Muscle of back (tissue), 13 donors: ENCODE measurements at places on chromosomes 5 and 9. TPM values are rescaled to one million over a fixed set of nuclear protein-coding genes. Genes with fewer than 3 reads are reported as not detected.

DNA sequence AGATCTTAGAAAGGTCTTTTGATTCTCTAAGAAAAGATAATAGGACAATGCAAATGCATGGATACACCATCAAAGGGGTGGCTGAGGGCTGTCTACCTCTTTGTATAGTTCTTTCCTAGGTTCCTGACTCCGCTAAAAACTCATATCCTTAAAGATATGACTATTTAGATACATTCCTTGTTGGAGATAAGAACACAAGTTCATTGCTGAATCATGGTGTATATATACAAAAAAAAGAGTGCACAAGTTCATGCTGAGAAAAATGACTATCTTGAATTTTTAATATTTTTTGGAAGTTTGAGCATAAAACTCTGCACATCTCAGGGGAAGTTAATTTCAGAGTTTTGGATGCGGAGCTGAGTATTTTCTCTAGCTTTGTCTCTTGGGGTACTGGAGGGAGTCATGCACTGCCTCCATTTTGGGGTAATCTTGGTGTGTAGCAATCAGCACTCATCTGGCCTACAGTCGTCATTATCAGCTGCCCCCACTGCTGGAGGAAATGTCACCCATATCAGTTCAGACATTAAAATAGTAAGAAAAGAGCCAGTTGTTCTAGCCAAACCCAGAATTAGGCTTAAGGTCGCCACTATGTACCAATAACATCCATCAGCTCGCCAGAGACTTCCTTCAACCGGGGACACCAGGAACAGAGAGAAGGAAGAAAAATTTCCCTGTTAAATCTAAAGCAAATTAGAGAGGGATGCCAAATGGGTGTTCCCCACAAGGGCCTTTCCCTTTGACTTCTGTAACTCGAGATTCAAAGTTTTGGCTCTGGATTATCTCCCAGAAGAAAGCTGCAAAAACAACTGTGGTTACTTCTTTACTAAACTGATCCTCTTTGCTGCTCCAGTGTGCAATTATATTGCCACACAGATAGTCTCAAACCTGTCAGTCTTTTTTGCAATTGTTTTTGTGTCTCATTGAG is 49.0 kb downstream of the PTTG1 start:
- no peak for DNase-seq

The RASEF gene
- 0.63 TPM for polyA plus RNA-seq

DNA sequence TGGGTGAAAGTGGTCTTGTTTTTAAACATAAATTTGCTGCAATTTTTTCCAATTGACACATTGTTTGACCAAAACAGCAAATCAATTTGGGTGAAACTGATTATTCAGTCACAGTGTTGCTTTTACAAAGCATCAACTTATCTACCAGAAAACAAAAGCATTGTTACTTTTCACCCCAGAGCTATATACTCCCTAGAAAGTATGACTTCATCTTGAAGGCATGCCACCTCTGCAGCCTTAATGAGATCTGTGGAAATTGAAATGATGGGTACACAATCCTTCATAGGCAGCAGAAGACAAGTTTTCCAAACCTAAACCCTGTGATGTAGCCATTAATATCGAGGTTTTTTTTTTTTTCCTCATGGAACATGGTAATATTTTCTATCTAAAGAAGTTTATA is 615.9 kb downstream of the CHSY3 start:
- no peak for DNase-seq

The SHOC1 gene
- 0.15 TPM for polyA plus RNA-seq

The PDE6A gene
- polyA plus RNA-seq = 0.10 TPM

The PCDHB9 gene
- 3.5 TPM for polyA plus RNA-seq

- DNase-seq = no peak
Measured at GRCh38 chr5:40714001-40714400, 34.3 kb downstream of the PTGER4 start.

- no peak for DNase-seq
Measured at GRCh38 chr9:16442622-16443021, 427.8 kb downstream of the BNC2 start.

GRCh38 chr9:93028448-93029006 is 30.0 kb upstream of the SUSD3 start:
- no peak for DNase-seq

DNA sequence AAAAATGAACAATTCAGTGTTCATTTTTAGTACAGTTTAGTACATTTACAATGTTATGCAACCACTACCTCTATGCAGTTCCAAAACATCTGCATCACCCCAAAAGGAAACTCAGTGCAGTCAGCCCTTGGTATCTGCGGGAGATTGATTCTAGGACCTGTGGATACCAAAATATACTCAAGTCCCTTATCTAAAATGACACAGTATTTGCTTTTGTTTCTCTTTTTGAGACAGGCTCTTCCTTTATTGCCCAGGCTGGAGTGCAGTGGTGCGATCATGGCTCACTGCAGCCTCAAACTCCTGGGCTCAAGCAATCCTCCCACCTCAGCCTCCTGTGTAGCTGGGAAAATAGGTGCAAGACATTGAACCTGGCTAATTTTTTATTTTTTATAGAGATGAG is 114.0 kb downstream of the PIP5K1B start:
- no peak for DNase-seq

DNA sequence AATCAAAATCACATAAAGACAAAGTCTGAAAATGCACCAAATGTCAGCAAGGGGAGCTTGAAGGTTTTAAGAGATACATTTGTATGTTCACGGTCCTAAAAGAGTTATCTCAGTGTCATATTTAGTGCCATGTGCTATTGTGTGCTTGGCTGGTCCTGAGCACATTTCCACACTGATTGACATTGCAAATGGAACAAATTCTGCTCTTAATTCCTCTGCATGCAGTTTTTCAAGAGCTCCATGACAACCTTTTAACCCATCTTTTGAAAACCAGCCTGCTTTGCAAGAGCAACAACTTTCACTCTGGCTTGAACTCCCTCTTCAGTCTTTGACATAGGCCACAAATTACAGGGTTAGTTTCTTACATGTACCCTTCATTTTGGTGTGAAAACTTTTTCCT is 175.4 kb upstream of the ACTBL2 start:
- no peak for DNase-seq

DNA sequence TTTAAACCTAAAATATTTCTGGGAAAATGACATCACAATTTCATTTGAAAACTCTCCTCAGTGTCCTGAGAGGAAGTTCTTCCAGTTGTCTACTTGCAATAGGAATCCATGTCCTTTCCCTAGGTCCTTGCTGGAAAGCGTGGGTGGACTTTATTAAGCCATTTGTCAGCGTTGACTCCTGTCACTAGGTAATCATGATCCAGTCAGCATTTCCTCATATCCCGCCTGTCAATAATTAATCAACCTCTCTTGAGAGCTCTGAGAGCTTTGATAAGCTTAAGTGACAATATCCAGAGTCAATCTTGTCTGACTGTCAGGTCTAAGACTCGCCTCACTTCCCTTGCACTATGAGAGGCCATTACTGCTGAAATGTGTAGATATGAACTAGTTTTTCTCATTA is 107.2 kb upstream of the SLIT3 start:
- DNase-seq = no peak

The PDZD2 gene
- polyA plus RNA-seq = 6.4 TPM

DNA sequence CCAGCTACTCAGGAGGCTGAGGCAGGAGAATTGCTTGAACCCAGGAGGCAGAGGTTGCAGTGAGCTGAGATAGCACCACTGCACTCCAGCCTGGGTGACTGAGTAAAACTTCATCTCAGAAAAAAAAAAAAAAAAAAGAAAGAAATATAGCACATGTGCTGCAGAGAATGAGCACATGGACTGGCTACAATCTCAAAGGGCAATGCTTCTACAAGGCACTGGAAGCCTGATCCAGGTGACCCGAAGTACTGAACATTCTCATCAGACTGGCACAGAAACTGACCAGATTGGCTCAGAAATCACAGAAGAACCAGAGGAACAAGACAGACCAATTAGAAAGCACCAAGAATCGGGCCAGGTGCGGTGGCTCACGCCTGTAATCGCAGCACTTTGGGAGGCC is 4.8 kb downstream of the DYNC2I2 start:
- no peak for DNase-seq

GRCh38 chr9:109325089-109325488 is 4.2 kb upstream of the EPB41L4B start:
- DNase-seq = no peak

- no peak for DNase-seq
Measured at GRCh38 chr9:82680179-82680935, 382.6 kb downstream of the RASEF start.

GRCh38 chr9:123637945-123638634 is 282.1 kb downstream of the CRB2 start:
- no peak for DNase-seq

The PROB1 gene
- polyA plus RNA-seq = 34.7 TPM

The OGN gene
- polyA plus RNA-seq = 426 TPM

The DDX4 gene
- polyA plus RNA-seq = 0.58 TPM

The FOXI1 gene
- not detected for polyA plus RNA-seq

DNA sequence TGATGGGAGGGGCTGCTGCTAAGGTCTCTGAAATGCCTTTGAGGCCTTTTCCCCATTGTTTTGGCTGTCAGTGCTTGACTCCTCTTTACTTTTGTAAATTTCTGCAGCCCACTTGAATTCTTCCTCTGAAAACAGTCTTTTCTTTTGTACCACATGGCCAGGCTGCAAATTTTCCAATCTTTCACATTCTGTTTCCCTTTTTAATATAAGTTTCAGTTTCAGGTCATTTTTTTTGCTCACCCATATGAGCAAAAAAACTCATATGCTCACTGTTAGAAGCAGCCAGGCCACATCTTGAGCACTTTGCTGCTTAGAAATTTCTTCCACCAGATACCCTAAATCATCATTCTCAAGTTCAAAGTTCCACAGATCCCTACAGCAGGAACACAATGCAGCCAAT is 234.6 kb upstream of the ADRA1B start:
- no peak for DNase-seq

The SLC30A5 gene
- polyA plus RNA-seq = 45.5 TPM

- no peak for DNase-seq
Measured at GRCh38 chr5:73114044-73114688, 6.2 kb upstream of the TMEM171 start.

DNA sequence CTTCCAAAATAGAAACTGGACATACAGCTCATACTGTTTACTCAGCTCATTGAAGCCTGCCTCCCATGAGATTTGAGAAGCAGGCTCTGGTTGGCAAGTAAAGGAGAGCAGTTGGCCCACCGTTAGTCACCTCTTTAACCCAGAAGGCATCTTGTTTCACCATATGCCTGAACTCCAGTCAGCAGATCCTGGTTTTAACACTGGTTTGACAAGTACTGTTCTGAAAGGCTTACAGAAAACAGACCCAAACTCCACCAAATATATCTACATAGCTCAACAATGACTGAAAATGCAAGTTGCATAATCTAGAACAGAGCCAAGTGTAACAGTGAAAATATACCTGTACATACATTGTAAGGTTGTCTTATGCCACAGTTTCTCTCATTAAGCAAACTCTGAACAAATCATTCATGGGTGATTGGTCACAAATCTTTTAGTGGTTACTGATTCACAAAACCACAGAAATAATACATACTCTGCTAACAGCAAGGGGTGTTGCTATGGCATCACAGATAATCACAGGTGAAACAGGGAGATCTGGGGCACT is 198.8 kb downstream of the BNC2 start:
- peak; percentile 51 for DNase-seq

- DNase-seq = no peak
Measured at GRCh38 chr5:132013006-132013689, 1.7 kb upstream of the ACSL6 start.

DNA sequence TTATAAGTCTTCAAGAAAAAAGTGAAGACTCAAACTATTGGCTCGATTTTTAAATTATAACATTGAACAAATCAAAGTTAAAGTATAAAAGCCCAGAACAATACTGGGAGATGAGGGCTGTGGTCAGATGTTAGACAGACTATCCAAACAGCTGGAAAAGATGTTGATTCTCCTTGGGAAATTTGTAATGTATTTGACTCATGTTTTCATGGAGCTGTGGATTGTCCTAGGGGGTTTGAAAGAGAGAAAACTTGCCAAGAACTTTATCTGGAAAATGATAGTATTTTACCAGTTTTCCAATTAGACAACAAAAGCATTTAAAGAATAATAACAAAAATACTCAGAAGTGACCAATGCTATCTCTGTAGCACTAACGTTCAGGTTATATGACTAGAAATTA is 339.2 kb downstream of the ARL15 start:
- DNase-seq = peak; percentile 64

- no peak for DNase-seq
Measured at GRCh38 chr5:82329393-82329792, 51.2 kb upstream of the RPS23 start.

- no peak for DNase-seq
Measured at GRCh38 chr9:124271660-124272059, 13.9 kb downstream of the NEK6 start.

The TRIM32 gene
- polyA plus RNA-seq = 11.4 TPM

The PCDHB2 gene
- 2.3 TPM for polyA plus RNA-seq

The IRGM gene
- 0.43 TPM for polyA plus RNA-seq

GRCh38 chr9:61673664-61674381 is 484.0 kb downstream of the SPATA31A7 start:
- DNase-seq = no peak

- DNase-seq = no peak
Measured at GRCh38 chr9:125239631-125240597, 1.2 kb downstream of the HSPA5 start.

- DNase-seq = no peak
Measured at GRCh38 chr5:204966-205670, 12.8 kb downstream of the CCDC127 start.

- no peak for DNase-seq
Measured at GRCh38 chr5:2135354-2135753, 252.6 kb upstream of the IRX4 start.
